GM13976 (cell line): ENCODE measurements at places on chromosomes 13 and 19.
A peak's percentile ranks its signal among the peaks of the same experiment; 100 is the strongest.

DNA sequence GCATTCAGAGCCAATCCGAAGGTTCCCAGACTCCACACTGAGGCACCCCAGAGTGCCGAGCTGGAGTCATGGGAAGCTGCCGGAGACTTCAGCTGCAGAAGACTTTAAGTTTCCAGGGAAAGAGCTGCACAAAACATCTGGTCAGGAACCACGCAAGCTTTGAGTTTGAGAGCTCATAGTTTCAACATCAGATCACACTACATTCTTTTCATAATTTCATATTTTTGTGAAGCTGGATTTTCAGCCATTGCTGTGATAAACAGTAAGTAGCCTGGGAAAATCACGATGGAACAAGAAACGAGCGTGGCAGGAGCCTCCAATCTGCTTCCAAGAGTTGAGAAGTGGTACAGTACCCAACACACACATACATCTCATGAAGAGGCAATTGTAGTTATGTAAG, 25.5 kb upstream of the ATP12A start:
- DNase-seq, result no peak

- no peak for DNase-seq
Measured at GRCh38 chr19:43957891-43958290, 6.9 kb downstream of the ZNF221 start.

DNA sequence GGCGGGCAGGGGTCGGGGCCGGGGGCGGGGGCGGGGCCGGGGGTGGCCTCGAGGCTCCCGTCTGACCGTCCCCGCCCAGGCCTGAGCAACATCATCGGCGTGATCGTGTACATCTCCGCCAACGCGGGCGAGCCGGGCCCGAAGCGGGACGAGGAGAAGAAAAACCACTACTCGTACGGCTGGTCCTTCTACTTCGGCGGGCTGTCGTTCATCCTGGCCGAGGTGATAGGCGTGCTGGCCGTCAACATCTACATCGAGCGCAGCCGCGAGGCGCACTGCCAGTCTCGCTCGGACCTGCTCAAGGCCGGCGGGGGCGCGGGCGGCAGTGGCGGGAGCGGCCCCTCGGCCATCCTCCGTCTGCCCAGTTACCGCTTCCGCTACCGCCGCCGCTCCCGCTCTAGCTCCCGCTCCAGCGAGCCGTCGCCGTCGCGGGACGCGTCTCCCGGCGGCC, 9.4 kb upstream of the CACNG6 start:
- DNase-seq, result peak; percentile 41

GRCh38 chr13:102395174-102395573, 6.7 kb downstream of the FGF14 start:
- no peak for DNase-seq

DNA sequence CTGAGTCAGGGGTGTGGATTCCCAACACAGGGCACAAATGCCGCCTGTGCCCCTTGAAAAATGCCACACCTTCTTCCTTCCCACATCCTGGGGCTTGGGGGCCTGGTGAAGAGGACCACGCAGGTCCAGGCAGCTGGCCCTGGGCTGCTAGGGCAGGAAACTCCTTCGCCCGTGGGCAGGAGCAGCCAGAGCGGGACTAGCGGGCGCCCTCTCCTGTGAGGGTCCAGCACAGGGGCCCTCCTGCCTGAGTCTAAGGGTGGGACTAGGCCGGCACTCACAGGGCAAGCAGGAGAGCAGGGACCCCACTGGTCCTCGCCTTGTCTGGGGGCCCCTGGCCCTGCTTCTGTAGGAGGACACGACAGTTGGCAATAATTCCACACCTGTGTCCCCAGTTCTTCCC, 7.5 kb upstream of the CEBPA start:
- no peak for DNase-seq

DNA sequence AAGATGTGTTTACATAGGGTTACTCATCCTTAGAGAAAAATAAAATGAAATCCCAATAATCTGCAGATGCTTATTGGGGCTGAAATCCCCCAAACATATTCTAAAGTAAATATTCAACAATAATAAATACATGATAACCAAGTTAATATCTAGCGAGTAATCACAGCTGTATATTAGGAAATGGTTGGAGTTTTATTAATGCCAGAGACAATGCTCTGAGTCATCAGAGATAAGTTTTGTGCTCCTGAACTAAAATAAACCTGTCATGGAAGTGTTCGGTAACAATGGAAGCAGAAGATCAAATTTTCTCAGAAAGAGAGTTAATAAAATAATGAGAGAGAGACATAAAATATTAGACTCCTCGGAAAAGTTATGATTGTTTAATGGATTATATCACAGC, 31.4 kb downstream of the FLT1 start:
- no peak for DNase-seq

DNA sequence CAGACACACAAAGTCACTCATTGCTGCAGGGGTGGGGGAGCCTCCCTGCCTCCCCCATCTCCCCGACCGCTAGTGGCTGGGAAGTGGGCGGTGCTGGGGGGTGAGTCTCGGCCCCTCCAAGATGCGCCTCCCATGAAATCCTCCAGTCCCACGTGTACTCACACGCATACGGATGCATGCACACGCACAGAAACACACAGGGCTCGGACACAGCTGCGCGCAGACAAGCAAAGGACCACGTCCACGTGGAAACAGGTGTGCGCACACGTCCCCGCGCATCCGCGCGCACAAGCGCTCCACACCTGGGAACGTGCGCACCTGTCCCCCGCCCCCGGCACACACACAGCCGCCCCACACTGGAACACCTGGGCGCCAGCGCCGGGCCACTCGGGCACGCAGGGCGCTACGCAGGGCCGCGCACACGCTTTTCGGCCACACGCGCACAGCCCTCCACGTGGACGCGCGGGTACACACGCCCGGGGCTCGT, 687 bp downstream of the MATK start:
- no peak for DNase-seq

- no peak for DNase-seq
Measured at GRCh38 chr19:42097461-42097860, 21.5 kb downstream of the ZNF574 start.

- no peak for DNase-seq
Measured at GRCh38 chr19:37306383-37306963, 64.4 kb upstream of the ZNF527 start.

GRCh38 chr13:94988654-94989053, 276.3 kb upstream of the SOX21 start:
- no peak for DNase-seq

- no peak for DNase-seq
Measured at GRCh38 chr19:46978171-46978869, 41.3 kb upstream of the NPAS1 start.

- DNase-seq, result no peak
Measured at GRCh38 chr13:27354379-27354778, 70.0 kb upstream of the GTF3A start.

DNA sequence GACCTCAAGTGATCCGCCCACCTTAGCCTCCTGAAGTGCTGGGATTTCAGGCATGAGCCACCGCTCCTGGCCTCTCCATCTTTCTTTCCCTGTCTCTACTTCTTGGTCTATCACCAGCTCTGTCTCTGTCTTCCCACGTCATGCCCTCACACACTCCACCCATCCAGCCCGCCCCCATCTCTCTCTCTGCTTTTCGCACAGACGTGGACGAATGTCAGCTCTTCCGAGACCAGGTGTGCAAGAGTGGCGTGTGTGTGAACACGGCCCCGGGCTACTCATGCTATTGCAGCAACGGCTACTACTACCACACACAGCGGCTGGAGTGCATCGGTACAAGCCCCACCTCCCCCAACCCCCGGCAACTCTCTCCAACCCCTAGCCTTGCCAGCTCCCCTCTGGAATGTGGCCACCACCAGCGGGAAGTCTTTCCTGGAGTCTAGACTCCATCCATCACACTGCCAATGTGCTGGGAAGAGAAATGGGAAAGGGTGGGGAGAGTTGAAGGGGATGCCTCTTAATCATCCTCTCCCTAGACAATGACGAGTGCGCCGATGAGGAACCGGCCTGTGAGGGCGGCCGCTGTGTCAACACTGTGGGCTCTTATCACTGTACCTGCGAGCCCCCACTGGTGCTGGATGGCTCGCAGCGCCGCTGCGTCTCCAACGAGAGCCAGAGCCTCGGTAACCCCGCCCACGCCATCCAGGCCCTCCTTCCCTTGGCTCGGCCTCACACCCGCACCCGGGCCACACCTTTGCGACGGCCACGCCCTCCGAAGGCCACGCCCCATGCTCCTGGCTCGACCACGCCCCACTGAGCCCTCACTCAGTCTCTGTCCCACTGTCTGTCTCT, 22.5 kb downstream of the LTBP4 start:
- no peak for DNase-seq

DNA sequence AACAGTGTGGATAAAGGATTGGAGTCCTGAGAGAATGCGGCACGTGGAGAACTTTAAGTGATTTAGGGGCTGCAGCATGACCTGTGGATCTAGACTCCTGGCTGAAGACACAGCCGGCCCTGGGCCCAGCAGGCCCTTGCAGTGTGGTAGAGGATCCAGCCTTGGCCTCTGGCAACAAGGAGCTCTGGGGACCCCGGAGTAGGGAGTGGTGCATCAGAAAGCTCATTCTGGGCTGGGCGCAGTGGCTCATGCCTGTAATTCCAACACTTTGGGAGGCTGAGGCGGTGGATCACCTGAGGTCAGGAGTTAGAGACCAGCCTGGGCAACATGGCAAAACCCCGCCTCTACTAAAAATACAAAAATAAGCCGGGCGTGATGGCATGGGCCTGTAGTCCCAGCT, 76.0 kb downstream of the CHST8 start:
- no peak for DNase-seq

GRCh38 chr13:36096461-36097416, 34.4 kb downstream of the DCLK1 start:
- no peak for DNase-seq

DNA sequence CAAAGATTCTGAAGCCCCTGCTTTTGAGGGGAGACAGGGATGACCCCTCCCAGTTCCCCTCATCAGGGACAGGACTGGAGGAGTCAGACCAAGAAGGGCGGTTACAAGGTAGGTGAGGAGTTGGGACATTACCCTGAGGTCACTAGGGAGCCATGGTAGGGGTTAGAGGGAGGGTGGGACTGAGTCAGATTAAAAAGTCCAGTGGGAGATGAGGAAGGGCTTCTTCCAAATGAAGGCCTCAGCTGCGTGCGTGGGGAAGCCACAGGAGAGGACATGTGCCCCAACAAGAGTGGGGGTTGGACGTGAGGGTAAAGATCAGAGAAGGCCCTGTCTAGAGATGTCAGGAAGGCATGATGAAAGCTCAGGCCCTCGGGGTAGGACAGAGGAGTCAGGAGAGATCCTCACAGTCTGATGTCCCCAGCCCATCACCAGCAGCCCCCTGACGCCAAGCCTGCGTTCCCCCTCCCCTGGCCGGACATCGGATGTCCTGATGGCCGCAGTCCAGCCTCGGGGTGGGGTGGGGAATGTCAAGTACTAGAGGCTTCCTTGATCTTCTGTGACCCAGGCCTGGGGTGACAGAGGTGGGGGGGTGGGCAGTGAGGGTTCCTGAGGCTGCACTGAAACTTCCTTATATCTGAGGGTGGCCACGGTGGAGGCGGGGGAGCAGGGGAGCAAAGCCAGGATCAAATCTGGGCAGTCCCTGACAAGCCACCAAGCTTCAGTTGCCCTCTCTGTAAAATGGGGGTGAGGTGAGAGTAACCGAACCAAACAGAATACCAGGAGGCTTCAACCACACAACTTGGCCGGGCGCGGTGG, 6.5 kb upstream of the MFSD12 start:
- DNase-seq, result no peak

DNA sequence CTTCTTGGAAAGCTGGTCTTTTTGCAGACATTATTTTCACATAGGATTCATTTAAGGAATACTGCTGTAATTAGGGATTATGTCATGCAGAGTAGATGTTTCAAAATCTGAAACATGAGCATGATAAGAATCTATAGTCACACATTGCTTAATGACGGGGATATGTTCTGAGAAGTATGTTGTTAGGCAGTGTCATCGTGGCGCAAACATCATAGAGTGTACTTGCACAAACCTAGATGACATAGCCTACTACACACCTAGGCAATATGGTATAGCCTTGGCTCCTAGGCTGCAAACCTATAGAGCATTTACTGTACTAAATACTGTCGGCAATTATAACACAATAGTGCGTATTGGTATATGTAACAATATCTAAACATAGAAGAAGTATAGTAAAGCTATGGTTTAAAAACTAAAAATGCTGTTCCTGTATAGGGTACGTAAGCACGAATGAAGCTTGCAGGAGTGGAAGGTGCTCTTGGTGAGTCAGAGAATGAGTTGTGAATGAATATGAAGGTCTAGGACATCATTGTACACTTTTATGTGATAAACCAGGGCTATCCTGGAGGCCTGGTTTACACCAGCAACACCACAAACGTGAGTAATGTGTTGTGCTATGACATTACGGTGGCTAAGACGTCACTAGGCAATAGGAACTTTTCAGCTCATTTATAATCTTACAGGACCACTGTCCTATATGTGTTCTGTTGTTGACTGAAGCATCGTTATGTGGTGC, 283.1 kb downstream of the MTUS2 start:
- DNase-seq, result no peak

GRCh38 chr19:42325896-42326771, 699 bp downstream of the MEGF8 start:
- DNase-seq, result peak; percentile 74
